Cortex of kidney (tissue), 1 donor: ENCODE measurements at places on chromosomes 2 and 18.

DNA sequence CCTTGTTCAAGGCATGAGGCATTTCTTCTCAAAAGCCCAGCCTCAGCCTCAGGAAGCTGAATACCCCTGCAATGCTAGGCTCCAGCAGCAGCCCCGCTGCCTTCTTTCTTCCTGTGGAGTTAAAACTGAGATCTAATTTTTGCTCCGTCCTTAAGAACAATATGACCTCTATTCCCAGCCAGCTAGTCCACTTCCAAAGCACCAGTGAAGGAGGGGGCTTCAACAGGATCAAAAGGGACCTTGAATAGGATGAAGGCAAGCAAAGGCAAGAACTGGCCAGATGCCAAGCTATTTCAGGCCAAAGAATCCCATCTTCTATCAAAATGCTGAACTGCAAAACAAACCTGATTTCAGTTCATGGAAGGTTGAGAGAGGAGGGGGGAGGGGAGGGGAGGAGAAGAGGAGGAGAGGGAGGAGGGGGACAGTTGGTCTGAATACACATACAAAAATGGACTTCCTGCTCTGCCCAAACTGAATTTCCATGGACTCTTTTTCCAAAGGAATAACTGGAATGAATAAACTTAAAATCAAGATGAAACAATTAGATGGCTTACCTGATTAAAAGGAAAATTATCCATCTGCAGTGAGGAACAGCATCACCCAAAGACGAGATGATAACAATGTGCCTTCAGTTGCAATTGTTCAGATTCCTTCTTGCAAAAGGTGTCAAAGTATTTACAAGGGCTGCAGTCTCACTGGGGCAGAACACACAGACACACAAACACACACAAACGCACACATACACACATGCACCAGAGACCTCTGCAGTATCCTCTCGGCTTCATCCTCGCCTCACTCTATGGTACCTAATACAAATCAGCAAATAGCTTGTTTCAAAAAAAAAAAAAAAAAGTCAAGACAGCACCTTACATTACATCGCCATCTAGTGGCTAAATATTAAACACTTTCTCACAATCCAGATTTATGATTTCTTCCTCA lies at the start of gene SCN1A:
Gene SCN1A (minus strand): TSS at position 804 of the 939 bp plus-strand sequence. CDS start 54,399 bp downstream, outside the sequence.
- no peak for DNase-seq

DNA sequence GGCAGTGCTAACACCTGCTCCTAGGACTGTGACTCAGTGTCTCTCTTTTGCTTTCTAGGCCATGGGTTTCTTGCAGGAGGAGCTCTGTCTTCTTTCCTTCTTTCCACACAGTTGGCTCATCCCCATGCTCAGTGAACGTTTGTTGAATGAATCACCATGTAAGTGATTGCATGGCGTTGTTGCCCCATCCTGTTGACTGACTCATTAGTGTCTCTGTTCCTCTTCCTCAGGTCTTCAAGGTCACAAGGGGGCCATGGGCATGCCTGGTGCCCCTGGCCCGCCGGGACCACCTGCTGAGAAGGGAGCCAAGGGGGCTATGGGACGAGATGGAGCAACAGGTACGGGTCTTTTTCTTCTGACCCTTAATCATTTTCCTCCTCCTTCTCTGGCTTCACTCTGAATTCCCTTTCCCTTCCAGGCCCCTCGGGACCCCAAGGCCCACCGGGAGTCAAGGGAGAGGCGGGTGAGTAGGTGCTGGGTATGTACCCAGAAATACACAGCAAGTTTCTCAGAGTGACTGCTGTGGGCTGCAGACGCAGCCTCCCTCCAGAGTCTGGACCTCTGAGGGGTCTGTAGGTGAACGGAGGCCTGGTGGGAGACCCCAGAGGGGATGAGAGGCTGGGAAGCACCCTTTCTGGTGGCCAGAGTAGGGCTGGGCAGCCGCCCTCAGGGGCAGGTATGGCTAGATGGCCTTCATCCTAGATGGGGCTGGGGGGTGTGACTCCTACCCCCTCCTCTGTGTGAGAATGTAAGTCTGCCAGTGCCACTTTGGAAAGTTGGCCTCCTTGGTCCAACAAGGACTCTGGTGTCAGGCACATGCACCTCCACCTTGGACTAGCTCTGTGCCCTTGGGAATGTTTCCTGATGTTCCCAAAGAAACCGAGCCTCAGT lies 32.4 kb downstream of the MARCO start:
- no peak for DNase-seq

GRCh38 chr2:169141713-169142352 lies 72.5 kb downstream of the DHRS9 start:
- no peak for DNase-seq

DNA sequence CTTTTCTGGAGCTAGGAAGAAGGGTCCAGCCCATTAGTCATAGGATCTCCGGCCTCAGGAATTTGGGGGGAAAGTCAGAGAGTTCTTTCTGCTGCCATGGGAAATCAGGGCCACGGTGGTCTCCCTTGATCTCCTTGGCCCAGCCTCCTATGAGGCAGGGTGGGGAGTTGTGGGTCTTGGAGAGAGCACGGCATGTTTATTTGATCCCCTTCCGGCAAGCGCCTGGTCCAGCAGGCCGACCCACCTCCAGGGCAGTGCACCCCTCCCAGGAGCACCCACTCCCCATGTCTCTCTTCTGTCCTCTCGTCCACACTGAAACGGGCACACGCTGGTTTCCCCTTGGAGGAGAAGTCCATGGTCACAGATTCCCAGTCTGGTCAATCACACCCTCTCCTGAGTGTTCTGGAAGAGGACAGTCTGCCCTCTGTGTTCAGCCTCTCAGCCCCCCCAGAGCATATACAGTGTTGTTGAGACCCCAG lies 464.6 kb upstream of the HS6ST1 start:
- no peak for DNase-seq

GRCh38 chr2:65291216-65292105 lies 63.8 kb downstream of the ACTR2 start:
- DNase-seq: no peak

- DNase-seq: no peak
Measured at GRCh38 chr18:195651-196050, 37.3 kb downstream of the USP14 start.

DNA sequence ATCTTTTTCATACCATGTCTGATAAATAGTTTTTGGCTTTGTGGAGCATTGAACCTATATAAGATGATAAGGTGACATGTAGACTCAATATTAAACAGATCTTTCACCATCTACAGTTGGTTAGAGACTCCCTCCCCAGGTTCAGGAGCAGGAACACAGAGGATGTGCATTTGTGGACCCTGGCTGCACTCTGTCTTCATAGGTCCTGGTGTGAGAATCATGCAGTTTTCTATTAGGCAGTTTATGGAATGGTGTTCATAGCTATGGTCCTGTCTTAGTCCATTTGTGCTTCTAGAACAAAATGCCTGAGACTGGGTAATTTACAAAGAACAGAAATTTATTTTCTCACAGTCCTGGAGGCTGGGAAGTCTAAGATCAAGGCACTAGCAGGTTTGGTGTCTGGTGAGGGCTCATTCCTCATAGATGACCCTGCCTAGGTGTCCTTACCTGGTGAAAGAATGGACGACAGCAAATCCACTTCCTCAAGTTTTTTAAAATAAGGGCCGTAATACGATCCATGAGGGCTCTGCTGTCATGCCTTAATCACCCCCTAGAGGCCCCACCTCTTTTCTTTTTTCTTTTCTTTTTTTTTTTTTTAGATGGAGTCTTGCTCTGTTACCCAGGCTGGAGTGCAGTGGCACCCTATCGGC lies 35.3 kb upstream of the FAM98A start:
- no peak for DNase-seq

DNA sequence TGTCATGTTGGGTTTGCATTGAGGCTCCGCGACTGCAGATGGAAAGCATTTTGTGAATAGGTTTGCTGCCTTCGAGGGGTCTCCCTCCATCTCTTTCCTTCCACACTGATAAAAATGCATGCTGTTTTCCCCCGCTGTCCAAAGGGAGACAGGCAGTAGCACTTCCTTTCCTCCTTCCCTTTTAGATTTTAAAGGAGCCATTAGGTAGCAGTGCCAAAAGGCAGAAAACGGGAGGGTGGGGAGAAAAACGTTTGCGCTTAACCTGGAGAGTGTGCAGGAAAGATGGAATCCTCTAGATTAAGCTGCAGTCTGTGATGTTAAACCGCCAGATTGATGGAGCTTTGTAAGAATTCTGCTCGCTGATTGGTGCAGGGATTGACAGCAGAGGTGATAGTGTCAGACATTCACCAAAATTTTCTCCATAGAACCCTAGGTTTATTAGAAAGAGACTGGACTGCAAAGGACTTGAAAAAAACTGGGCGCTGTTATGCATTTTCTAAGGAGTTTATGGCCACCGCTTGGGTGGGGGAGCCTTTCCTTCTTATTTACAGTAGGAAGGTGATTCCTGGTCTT lies 688 bp downstream of the MAPRE2 start:
- no peak for DNase-seq

- no peak for DNase-seq
Measured at GRCh38 chr2:169173876-169174275, 104.5 kb downstream of the DHRS9 start.

DNA sequence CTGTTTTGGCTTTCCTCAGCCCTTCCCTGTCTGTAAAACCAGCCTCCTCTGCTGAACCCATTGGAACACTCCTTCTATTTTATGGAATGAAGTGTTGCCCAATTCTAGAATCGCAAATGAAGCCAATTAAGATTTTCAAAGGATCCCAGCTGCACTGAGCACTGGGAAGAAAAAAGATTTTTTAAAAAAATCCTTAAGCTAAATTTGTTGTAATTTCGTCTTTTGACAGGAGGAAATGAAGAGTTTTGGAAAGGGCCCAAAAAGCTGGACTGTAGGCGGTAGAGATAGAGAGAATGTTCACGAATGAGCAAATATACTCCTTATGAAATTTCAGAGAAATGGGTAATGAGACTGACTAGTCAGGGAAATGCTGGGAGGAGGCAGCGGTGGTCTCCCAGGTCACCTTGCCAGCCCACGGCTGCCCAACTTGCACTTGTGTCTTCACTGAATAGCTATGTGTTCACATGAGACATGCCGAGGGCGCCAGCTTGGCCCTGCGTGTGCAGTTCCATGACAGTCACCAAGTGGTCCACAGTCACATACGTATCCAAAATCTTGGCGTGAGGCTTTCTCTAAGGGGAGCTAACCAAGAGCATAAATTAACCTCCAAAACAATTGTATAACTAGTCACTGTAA lies 69.9 kb downstream of the SGPP2 start:
- no peak for DNase-seq

- DNase-seq: no peak
Measured at GRCh38 chr2:41078341-41078740, 626.5 kb upstream of the SLC8A1 start.

GRCh38 chr2:153940511-153940910 lies 68.8 kb downstream of the GALNT13 start:
- DNase-seq: no peak

DNA sequence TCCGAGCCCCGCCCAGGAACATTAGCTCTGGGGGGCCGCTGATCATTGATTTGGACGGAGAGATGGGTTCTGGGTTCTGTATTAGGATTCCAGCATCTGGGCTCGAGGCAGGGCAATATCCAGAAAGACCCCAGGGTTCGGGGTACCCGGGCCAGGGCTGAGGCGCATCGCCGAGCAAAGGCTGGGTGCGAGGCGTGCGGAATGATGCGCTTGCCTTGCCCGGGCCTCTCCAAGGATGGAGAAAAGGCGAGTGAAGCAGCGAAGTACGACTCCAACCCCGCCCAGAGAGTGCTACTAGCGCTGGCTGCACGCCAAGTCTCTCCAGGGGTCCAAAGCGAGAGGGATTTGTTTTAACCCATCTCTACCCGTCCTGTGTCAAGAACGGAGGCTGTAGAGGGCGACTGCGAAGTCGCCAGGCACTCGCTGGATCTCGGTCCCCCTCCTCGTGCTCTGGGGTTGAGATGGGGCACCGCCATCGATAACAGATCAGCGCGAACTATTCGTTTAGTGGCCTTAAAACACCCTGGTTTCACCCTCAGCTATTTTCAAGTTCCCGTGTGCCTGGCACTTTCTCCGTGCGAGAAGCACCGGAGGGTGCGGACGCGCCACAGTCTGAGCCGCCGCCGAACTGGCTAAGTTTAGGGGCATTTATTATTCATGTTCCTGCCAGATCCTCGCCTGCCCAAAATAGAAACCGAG lies 1.9 kb downstream of the ADCYAP1 start:
- DNase-seq: no peak

- DNase-seq: no peak
Measured at GRCh38 chr18:7158216-7158615, 40.6 kb upstream of the LAMA1 start.

DNA sequence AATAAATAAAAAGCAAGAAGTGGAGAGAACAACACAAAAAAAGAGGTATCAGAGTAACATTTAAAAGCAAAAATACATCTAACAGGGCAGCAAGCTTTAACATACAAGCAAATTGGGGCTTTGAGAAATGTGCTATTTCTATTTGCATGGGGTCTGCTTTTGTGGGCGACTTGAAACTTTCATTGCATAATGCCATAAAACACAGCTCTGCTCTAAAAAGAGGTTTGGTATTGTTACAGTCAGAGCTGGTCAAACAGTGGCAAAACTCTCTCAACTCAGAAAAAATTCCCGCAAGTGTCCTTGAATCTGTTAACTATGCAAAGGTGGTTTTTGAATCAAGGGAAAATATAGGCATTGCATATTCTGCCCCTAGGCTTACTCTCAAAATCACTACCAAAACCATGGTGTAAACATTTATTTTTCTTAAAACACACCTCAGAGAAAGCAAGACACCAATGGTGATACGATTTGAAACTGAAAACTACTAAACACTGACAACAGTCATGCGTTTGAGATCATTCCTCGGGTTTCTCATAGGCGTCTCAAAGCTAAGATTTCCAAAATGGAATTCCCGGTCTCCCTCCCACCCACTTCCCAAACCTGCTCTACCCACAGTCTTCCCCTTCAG lies 45.5 kb downstream of the RNF152 start:
- no peak for DNase-seq

- no peak for DNase-seq
Measured at GRCh38 chr2:128543646-128544045, 225.0 kb upstream of the HS6ST1 start.

DNA sequence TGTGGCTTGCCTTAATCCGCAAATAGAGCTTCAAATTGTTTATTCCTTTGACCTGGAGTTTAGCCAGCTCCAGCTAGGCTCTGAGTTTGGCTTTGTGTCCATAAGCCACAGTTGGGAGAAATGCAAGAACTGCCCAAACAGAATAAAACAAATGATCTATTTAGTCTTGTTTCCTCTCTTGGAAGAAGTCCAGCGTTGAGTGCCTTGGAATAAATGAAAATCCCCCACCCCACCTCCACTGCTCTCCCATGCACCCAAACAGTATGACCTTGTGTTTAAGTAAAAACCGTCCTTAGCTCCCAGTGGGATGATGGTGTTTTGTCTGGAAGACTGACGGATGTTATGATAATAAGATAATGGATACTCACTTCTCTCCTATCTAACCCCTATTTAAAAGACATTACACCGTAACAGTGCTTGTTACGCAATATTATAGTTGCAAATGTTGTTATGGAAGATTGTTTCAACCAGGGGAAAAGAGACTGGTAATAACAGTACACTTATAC lies 3.2 kb upstream of the SERPINE2 start:
- no peak for DNase-seq

GRCh38 chr2:29423061-29423666 lies 307.9 kb downstream of the CLIP4 start:
- DNase-seq: no peak

DNA sequence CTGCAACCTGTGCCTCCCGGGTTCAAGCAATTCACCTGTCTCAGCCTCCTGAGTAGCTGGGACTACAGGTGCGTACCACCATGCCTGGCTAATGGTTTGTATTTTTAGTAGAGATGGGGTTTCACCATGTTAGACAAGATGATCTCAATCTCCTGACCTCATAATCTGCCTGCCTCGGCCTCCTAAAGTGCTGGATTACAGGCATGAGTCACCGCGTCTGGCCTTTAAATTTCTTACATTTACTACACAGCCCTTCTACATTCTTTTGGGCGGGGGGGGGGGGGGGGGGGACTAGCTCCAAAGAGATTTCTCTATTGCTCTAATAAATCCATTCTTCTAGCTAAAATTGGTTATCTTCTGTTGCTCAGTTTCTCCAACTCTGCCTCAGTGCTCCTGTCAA lies 964.9 kb upstream of the ACVR2A start:
- DNase-seq: no peak
